Activated CD4-positive, alpha-beta memory T cell treated with anti-CD3 and anti-CD28 coated beads, Interleukin-2, amount 10 ng/mL, durations not matched to agents 7 days and 5 days (primary cell): ENCODE measurements at places on chromosomes 16 and 17. TPM values are rescaled to one million over a fixed set of nuclear protein-coding genes. Genes with fewer than 3 reads are reported as not detected.

Gene PERCC1
- total RNA-seq, result not detected

Gene KRT17
- not detected for total RNA-seq

DNA sequence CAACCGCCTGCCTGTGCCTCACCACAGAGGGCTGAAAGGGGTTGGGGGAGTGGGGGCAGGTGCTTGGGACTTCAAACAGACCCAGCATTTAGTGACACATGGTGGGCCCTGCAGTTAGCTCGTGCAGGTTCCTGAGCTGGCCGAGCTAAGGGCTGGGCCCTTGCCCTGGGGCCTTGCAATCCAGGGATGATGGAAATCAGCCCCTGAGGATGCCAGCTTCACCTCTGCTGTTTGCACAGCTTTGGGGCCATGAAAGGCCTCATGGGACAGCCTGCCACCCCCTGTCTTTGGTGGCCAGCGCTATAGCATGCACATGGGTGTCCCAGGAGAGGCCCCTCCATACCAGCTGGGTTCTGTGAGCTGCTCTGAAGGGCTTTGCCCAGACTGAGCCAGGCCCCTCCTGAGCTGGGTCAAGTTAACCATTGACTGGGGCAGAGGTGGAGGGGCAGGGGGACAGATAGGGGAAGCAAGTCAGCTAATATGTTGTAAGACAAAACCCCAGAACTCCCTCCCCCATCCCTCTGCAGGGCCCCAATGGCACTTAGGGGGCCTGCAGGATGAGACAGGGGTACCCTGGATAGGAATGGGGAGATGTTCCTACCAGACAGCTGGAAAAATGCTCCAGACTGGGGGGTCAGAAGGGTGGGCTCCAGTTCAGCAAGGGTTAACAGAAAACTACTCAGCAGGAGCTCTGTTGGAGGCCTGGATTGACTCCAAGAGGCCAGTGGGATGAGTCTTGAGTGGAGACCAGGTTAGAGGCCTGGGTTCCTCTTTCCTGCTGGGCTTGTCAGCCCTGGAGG, 692 bp downstream of the PRR15L start:
- DNase-seq, result no peak

DNA sequence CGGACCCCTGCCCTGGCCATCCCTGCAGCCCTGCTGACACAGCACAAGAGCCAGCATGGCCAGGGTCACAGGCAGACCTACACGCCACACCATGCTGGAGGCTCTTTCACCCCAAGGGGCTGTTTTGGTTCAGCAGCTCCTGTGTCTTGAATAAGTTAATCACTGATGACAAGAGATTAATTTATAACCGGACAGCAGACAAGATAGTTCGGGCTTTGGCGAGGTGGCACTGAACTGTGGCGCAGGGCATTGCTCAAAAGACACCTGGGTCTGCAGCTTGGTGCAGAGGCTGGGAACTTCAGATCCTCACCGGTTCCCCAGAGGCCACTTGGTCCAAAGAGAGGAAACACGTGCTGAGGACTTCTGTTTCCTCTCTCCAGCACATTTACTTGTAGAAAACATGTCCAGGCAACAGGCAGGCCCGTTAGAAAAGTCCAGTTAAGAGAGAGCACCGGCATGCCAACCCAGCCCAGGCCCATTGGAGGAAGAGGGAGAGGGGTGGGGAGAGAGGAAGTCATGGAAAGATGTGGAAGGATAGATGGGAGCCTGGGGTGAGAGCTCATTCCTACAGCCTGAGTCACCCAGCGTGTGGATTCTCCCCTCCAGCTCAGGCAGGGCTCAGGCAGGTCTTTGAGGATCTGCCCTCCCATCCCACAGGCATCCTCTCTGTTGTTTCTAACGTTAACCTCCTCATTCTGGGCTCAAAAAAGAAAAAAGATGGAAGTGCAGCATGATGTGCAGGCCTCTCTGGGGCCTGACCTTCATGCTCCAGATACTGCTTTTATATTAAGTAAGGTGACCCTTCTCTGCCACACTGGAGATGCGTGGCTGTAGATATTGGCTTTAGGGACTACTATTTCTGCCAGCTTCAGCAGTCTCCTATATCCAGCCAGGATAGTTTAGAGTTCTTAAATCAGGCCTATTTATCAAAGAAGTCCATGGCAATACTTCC, 80.0 kb upstream of the HNF1B start:
- DNase-seq, result no peak

DNA sequence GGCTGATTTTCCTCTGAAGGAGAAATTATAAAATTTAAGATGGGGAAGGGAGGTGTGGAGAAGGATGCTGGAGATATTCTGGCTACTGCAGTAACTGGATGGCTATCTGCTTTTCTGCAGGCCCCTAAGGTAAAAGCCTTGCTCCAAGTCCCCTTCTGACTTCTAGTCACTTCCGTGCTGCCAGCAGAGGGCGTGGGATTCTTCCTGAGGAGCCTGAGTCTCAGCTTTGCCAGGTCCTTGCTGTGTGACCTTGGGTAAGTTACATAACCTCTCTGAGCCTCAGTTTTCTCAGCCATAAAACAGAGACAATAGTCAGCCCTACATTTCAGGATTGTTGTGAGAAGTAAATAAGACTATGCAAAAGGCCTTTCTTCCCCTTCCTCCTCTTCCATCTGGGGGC, 24.3 kb upstream of the TMEM220 start:
- DNase-seq, result peak; percentile 26

DNA sequence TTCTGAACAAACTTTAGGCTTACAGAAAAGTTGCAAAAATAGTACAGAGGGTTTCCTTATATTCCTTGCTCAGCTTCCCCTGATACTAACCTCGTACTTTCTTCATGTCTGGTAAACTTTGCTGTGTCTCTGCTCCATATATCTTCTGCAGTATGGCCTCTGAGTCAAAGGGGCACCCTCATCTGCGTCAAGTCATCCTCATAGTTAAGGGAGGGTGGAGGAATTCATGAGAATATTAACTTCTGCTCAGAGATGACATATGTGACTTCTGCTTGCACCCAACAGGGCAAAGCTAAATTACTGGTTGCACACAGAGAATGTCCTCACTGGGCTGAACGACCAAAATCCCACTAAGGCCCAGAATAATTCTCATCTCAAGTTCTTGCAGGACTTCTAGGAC, 4.3 kb upstream of the CCL7 start:
- no peak for DNase-seq

DNA sequence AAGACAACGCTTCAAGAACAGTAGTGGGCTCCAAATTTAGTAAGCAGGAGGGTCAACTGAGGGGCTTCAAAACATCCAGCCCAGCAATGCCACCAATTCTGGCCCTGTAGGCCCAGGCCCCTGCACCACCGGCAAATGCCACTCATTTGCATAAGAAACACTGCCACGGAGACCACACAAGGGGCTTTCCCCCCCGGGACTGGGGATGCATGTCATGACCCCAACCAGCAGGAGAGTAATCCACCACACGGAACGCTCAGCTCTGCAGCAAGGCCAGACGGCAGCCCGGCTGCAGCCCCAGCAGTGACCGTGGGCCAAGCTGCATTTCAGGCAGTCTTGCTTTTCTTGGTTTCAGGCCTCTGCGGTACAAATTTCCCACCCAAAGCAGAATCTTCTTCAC, 14.1 kb downstream of the TMEM11 start:
- DNase-seq, result no peak
